MG63 (cell line): ENCODE measurements at places on chromosomes 12 and 14. TPM values are rescaled to one million over a fixed set of nuclear protein-coding genes. Genes with fewer than 3 reads are reported as not detected.
A peak's percentile ranks its signal among the peaks of the same experiment; 100 is the strongest.

DNA sequence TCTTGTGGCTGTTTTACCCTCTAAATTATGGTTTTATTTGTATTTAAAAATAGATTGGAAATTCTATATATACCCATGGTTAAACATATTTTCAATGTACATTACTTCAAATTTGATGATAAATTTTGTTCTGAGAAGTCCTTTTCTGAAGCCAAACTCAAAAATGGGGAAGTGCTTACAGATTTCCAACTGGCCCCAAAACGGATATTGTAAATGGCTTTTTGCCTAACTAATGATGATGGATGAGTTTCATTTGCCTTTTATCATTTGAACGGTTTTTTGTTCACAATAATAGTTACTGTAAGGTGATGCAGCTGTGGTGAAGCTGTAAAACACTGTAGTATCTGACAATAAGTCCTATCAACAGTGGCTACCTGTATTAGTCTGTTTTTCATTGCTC lies 136.9 kb downstream of the FUT8 start:
- no peak for DNase-seq

DNA sequence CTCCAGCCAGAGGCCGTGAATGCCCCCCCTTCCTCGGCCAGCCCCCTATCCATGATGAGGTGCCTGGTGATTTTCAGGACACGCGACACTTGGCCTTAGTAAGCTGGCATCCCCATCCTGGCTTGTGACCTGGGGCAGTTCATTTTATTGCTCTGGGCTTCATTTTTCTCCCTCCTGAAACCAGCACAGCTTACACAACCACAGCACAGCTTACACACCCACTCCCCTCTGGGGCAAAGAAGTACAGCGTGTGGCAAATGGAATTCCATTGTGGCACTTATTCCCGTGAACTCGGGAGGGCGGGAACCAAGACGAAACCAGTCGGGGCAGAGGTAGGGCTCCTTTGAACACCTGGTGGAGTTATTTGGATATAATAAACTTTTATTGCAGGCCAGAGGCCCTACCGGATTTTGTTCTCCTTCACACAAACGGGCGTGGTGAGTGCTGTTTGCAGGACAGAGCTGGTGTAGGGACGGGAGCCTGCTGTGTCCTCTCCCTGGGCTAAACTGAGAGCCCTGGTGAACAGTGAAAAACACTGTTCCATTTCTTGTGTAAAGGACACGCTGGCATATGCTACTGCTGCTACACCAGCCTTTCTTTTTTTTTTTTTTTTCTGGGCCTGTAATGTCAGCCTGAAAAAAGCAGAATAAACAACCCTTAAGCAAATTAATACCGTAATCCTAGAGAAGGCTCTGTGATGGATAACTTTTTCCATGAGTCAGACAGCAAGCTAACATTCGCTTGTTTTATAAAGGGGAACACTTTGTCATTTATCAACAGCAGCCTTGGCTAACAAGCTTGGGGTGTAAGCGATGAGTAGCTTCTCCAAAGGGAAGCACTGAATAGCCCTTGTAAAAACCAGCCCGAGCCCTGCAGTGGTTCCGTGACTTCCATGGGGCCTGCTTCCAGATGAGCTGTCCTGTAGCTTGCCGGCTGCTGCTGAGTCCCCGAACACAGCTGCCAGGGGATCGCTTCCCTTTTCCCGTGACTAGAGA lies 29.3 kb downstream of the CD9 start:
- peak; percentile 92 for DNase-seq

DNA sequence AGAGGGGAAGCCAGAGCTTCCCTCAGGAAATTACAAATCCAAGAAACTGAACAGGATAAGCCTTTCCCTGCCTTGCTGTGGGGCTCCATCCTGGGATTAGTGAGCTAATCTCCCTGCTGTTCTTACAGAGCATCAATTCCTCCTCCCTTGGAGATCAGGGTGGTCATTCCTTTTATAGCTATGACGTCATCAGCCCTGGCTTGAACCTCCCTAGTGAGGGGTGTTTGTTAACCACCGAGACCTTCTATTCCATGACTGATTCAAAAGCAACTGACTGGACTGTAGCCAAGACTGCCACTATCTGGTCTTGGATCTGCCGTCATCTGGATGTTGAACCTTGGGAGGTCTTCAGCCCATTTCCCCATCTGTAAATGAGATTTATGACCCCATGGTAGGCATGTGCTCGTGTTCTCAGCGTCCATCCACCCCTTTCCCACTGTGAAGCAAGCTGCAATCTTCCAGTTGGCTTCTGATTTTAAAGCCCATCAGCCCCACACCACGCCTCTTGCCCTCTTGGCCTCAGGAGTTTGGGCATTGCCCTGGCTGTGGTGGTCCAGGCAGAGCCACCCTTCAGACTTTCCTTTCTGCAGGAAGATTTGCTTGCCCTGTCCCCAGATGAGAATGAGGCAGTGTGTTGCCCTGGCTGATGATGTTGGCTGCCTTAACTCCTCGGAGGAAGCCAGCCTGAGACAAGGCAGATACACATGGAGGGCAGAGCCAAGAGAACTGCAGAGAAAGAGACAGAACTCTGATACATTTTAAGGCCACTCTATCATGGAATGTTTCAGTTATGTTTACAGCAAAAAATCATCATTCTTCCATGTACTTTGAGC lies 59.6 kb upstream of the ACTN1 start:
- DNase-seq = no peak

DNA sequence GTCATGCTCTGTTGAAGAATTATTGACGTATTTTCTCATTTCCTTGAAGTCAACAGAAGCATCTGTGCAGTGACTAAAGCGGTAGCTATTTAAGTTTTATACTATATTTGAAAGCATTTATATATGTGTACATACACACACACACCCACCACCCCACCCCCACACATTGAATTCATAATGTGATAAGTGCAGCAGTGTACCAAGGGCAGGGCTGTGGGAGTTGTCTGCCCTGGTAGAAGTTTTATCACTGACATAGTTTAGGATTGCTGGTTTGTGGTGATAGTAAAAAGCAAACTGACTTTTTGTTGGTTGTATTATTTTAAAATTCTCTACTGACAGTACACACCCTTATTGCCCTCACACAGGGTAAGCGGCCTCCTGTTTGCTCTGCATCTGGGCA lies 39.1 kb downstream of the GAS2L3 start:
- DNase-seq = no peak

DNA sequence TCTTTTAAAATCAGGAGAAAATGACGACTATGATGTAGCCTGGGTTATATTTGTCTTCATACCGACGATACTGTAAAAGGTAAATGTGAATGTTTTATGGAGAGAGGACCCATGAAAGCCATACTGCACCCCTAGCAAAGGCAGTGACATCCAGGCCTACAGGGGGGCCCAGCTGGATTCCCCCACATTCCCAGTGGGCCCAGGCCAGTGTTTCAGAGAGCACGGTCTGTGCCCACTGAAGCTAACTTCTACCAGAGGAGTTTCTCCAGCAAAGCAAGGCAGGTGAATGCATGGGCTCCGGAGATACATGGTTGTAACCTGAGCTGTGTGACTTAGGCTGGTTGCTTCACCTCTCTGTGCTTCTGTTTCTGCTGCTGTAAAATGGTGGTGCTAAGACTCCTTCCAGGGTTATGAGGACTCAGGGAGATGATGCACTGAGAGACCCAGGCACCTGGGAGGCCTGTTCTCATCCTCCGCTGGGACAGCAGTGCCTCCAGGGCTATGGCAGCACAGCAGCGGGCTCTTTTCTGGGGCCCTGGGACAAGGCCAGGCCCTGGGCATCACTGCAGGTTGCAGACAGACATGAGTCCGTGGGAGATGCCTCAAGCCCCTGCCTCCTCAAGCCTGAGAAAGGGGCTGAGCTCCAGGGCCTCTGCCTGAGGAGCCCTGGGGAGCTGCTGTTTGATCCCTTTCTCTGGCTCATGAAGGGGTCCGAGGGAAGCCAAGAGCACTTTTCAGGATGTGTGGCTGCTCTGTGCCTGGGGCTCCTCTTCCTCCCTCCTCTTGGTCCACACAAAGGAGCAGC lies 73.7 kb downstream of the SERPINA3 start:
- DNase-seq = no peak

MIP gene
- total RNA-seq = not detected in 2 replicates

KRT71 gene
- not detected in 2 replicates for total RNA-seq

CGRRF1 gene
- total RNA-seq = 5.9 and 6.0 TPM in 2 replicates
